ENCODE measurements at places on chromosomes 4 and X.

DNA sequence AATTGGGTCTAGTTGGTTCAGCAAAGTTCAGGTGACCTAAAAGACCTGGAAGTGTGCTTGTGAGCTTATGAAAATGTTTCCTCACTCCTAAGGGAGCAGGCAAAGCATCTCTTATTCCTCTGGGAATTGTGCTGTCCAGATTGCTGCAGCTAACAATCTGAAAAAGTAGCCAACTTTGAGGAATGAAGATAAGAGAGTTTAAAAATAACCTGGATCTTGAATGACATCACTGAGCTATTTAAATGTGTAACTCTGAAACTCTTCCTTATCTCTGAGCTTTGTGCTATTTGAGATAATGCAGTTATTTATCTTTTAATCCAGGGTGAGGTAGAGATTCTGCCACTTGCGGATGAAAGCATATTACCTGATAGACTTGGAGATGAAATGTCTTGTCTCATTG, 384.8 kb downstream of the PPP4R3C start:
- DNase-seq, result no peak

- no peak for DNase-seq
Measured at GRCh38 chr4:74503580-74503979, 58.6 kb downstream of the AREG start.

GRCh38 chrX:16124201-16124600, 836 bp downstream of the GRPR start:
- DNase-seq, result no peak

DNA sequence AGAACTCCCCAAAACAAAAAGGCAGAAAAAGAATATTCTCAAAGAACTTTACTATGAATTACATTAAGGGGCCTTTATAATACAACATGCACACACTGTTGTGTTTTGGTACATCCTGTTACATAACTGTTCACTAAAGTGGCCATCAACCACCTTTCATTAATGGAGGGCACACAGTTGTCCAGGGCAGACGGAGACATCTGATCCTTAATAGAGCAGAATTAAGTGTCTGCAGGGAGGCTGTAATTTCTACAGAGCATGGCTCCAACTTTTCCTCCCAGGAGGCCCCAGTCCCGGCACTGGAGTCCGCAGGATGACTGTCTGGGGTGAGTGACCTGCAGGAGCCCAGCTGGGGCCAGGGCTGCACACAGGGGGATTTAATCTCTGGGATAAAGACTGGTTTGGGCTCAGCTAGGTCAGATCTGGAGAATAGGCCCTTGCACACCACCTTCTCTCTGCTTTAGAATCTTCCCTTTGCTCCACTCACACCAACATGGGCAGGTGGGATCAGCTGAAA, 233.4 kb downstream of the MAML3 start:
- DNase-seq, result no peak
